ENCODE measurements at places on chromosomes 2 and 18. TPM values are rescaled to one million over a fixed set of nuclear protein-coding genes. Genes with fewer than 3 reads are reported as not detected.

Gene ST8SIA3
- 0.03 TPM for total RNA-seq

GRCh38 chr2:175861958-175862357, 140.1 kb downstream of the LNPK start:
- no peak overlapping the region for H3K27ac ChIP-seq
- H3K36me3 ChIP-seq: no peaks in the 10 kb centered on the region
- DNase-seq: no peak
- no peak overlapping the region for H3K4me3 ChIP-seq

Gene ST8SIA5
- 0.09 TPM for total RNA-seq

GRCh38 chr2:214543386-214543955, 132.6 kb downstream of the VWC2L start:
- H3K27ac ChIP-seq: no peak overlapping the region
- H3K27me3 ChIP-seq: no peaks in the 10 kb centered on the region
- no peak overlapping the region for H3K4me3 ChIP-seq

GRCh38 chr2:109209412-109209811, 80.4 kb downstream of the SH3RF3 start:
- H3K4me3 ChIP-seq: no peak overlapping the region
- no peak overlapping the region for H3K27ac ChIP-seq
- no peaks in the 10 kb centered on the region for H3K4me1 ChIP-seq
- H3K36me3 ChIP-seq: no peaks in the 10 kb centered on the region
- DNase-seq: no peak

- no peak for DNase-seq
- H3K36me3 ChIP-seq: peaks cover 15% of the 10 kb centered on the region
- H3K27ac ChIP-seq: no peak overlapping the region
- H3K4me3 ChIP-seq: no peak overlapping the region
- H3K27me3 ChIP-seq: no peaks in the 10 kb centered on the region
These were observed 72.6 kb downstream of the EPAS1 start for GRCh38 chr2:46369783-46370182.

Gene HYCC2
- 36.4 TPM for total RNA-seq

DNA sequence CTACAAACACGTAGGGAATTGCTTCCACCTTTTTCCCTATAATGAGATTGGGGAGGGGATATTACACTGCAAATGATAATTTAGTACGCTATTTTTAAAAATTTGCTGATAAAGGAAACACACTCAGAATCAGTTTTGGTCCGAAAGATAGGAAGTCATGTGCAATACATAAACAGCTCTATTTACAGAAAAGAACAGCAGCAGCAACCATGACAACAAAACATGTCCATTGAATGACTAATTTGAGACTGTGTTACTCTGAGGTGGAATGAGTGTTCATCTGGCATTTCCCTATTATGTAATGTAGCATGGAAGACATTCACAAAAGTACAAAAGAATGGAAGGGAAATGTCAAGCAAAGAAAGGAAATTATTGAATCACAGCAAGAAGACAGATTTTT, 337.2 kb downstream of the NBAS start:
- peaks cover 7% of the 10 kb centered on the region for H3K36me3 ChIP-seq
- no peak overlapping the region for H3K4me3 ChIP-seq
- peaks cover 2% of the 10 kb centered on the region for H3K4me1 ChIP-seq

Gene REV1
- total RNA-seq: 165 TPM

DNA sequence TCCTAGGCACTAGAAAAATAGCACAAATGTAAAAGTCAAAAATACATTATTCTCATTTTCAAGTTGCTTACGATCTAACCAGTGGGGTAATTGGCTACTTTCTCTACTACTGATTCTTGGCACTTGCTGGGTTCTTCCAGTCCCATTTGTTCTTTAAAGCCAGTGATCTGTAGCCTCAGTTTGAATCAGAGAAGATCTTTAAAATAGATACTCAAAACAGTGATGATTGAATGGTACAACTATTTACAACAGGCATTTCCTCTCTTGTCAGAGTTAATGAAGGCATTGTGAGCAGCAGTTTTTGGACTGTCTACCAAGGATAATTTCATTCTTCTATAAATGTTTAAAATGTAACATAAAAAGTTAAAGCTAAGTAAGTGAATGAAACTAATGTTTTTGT, 128.3 kb upstream of the FSIP2 start:
- H3K27ac ChIP-seq: no peak overlapping the region
- H3K4me1 ChIP-seq: no peaks in the 10 kb centered on the region
- no peaks in the 10 kb centered on the region for H3K27me3 ChIP-seq
- no peaks in the 10 kb centered on the region for H3K36me3 ChIP-seq

- no peak overlapping the region for H3K27ac ChIP-seq
- no peaks in the 10 kb centered on the region for H3K36me3 ChIP-seq
- DNase-seq: no peak
- H3K27me3 ChIP-seq: no peaks in the 10 kb centered on the region
- no peak overlapping the region for H3K4me3 ChIP-seq
- H3K4me1 ChIP-seq: no peaks in the 10 kb centered on the region
These were observed 84.3 kb downstream of the RPRM start for GRCh38 chr2:153394247-153394646.

DNA sequence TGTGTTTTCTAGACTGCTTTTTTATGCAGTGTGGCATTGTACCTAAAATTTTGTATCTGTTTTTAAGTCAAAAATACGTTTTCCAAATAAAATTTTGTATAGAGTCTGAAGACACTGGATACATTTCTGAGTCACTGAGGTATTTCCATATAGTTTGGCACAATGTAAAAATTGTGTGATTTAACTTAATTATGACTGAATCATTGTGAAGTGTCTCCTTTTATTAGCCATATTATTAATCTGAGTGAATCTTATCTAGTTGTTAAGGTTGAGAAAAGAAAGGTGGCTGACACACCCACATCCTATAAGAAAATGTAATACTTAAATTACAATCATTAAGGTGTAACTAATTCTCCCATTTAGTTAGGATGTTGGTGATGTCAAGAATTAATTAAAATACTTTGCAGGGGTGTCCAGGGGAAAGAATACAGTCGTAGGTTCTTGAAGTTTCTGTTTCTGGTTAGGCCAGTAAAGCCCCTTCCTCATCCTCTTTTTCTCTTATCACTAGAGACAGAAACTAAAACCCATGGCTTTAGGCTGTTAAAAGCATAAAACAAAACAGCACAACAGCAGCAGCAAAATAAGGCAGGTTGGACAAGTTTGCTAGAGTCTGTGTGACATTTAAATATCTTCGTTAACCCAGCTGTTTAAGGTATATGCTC, 71.6 kb downstream of the UBE2E3 start:
- H3K4me1 ChIP-seq: no peaks in the 10 kb centered on the region
- no peaks in the 10 kb centered on the region for H3K36me3 ChIP-seq
- H3K4me3 ChIP-seq: no peak overlapping the region
- no peaks in the 10 kb centered on the region for H3K27me3 ChIP-seq
- no peak for DNase-seq

DNA sequence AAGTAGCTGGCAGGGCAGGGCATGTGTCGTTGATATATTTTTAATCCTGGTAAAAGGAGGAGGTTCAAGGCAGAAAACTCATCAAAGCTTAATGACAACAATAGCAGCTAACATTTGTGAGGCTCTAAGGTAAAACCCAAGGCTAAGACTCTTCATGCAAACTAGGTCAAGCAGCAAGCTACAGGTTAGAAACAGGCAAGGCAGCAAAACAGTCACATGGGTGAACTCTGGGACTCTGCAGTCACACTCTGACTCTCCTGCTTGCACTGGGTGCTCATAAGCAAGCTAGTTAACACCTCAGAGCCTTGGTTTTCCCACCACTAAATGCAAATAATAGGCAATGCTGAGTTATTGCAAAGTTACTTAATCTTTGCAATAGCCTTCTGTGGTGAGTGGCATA, 7.9 kb downstream of the IL1RN start:
- H3K4me3 ChIP-seq: no peak overlapping the region
- no peak overlapping the region for H3K27ac ChIP-seq
- no peak for DNase-seq
- H3K36me3 ChIP-seq: no peaks in the 10 kb centered on the region
- H3K27me3 ChIP-seq: no peaks in the 10 kb centered on the region

Gene ADAM23
- 1.6 TPM for total RNA-seq

Gene GKN1
- not detected for total RNA-seq

Gene EMX1
- total RNA-seq: not detected

GRCh38 chr2:226383461-226383860, 416.2 kb downstream of the IRS1 start:
- H3K4me1 ChIP-seq: peaks cover 26% of the 10 kb centered on the region
- H3K27ac ChIP-seq: no peak overlapping the region
- no peak overlapping the region for H3K4me3 ChIP-seq
- no peaks in the 10 kb centered on the region for H3K27me3 ChIP-seq
- no peak for DNase-seq

Data from lung (tissue), 17 donors.